ENCODE measurements at places on chromosomes 7 and 10.

DNA sequence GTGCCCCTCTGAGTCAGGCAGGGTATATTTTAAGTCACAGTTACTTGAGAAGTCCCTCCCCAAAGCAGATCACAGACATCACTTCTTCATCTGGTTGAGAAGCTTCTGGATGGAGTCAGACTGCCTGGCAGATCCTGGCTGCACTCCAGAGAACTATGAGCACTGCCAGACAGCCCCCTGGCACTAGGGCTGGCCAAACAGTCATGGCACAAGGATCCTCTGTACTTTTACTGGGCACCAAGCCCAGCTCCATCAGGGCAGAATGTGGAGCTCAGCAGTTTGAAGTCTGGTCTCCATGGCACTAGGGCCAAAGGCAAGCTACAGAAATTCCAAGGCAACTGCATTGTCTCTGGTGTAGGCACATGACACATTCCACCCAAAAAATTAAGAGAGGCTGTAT is 162.1 kb downstream of the NRG3 start:
- no peak for DNase-seq

- no peak for DNase-seq
These were observed 413.7 kb upstream of the GHITM start for GRCh38 chr10:83725567-83725966.

GRCh38 chr10:124565565-124566221 is 104.1 kb downstream of the LHPP start:
- DNase-seq: peak; percentile 6

DNA sequence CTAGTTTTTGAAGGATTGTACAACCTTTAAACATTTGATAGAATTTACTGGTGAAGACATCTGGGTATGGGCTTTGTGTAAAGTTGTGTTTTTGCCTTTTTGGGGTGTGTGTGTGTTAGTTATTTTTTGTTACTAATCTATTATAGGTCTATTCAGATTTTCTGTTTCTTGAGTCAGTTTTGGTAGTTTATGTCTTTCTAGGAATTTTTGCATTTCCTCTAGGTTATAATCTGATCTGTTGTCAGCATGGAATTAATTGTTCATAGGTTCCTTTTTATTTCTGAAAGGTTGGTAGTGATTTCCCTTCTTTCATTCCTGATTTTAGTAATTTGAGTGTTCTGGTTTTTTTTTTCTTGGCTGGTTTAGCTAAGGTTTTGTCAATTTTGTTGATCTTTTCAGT is 17.7 kb downstream of the SEPTIN7 start:
- no peak for DNase-seq

DNA sequence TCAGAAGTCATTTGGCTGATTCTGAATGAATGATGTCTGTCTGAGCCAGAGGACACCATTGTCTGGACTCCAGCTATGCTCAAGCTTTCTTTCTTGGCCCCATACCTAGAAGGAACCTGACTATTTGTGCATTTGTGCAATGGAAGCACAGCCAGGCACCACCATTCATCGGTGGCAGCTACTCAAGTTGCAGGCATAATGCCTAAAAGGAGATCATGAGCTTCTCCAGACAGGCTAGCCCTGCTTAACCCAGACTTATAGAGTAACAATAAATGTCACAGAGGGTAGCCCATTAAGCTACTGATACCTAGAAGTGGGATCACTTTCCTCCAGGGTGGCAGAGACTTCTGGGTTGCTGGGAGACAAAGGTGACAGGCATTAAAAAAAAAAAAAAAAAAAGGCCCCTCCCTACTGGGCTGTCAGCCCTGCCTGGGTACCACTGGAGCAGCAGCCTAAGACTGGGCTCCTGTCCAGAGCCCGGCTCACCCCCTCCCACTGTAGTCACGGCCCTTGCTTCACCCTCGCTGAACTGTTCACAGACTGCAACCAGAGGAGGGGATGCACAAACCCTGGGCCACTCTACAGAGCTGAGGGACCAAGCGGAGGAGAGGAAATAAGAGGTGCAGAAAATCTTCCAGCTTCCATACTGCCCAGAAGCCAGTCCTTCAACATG is 75.4 kb upstream of the ATP6V0A4 start:
- no peak for DNase-seq

- DNase-seq: no peak
These were observed 79.6 kb downstream of the INPP5A start for GRCh38 chr10:132616996-132617736.

GRCh38 chr7:14424675-14425074 is 435.2 kb upstream of the ETV1 start:
- no peak for DNase-seq

- DNase-seq: peak; percentile 34
These were observed 430.9 kb downstream of the ACTR3B start for GRCh38 chr7:153190452-153190851.

GRCh38 chr7:77800158-77800557 is 1.6 kb downstream of the PHTF2 start:
- no peak for DNase-seq

DNA sequence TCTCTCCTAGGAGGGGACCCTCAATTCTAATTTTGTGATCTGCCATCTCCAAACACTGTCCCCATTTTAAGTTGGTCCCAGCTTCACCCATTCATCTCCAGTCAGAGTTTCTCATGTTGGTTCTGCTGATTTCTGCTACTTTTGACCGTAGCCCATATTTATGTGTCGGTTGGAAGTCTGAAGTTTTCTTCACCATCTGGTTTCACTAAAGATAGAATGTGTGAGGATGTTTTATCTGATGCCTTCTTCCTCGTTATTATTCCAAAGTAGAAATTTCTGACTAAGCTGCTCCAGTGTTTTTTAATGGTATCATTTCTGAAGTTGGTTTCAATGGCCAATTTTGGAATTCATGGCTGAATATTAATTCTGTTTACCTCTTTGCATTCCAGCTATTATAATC is 21.3 kb upstream of the IFIT2 start:
- no peak for DNase-seq

- DNase-seq: no peak
These were observed 88.9 kb downstream of the ARMH3 start for GRCh38 chr10:101967119-101967518.

DNA sequence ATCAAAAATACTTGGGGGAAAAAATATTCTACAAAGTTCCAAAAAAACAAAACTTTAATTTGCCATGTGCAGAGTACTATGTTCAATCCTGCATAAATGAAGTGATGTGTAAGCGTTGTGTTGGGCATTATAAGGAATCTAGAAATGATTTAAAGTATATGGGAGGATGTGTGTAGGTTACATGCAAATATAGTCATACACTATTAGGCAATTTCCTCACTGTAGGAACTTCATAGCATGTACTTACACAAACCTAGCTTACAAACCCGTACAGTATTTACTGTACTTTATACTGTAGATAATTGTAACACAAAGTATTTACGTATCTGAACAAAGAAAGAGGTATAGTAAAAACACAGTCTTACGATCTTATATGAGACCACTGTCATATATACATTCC is 72.3 kb downstream of the NRBF2 start:
- DNase-seq: no peak

DNA sequence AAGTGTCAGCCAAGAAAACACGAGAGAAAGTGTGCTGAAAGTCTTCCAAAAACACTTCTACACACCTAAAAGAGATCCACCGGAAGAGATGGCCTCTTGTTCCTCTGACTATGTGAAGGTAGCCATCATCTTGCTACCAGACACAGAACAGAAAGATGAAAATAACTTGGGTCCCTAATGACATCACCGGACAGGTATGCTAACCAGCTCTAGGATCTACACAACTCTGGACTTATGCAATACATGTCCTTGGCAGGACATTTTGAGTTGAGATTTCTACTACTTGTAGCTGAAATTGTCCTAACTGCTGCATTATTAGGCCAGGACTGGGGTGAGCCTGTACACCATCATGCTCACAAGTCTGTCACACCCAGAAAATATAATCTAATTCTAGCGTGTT is 358.7 kb downstream of the ELMO1 start:
- no peak for DNase-seq

DNA sequence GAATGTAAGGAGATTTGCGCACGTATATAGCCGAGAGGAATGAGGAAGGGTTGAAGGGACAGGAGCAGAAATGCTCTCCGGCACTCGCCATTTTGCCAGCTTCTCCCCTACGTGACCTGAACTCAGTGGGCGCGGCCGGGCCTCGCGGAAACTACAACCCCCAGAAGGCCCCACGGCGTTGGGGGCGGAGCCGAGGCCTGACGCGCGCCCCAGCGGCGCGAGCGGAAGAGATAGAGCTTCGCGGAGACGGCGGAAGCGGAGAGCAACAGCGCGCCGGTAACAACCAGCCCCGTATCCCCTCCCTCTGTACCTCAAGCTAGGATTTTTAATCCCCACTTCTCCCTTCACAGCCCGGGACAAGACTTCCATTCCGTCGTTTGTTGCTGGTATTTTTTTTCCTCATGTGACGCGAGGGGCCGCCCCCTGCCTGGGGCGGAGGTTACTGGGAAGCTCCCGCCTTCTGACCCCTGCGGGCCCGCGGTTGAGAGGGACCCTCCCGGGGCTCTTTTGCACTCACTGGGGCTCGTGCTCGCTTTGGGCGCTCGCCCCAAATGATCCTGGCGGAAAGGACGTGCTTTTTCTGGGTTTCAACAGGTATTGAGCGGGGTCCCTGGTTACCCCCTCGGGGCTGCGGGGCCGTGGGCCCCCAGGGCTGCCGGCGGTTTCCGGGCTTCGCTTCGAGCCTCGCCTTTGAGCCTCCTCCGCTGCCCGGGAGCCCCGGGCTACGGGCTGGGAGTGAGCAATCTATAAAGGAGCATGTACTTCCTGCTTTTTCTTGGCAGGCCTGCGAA is at the start of gene R3HCC1L:
Gene R3HCC1L, plus strand, starts transcription at position 227 of the 791 bp plus-strand sequence. CDS start 73,458 bp downstream, outside the sequence.
- DNase-seq: peak; percentile 87

DNA sequence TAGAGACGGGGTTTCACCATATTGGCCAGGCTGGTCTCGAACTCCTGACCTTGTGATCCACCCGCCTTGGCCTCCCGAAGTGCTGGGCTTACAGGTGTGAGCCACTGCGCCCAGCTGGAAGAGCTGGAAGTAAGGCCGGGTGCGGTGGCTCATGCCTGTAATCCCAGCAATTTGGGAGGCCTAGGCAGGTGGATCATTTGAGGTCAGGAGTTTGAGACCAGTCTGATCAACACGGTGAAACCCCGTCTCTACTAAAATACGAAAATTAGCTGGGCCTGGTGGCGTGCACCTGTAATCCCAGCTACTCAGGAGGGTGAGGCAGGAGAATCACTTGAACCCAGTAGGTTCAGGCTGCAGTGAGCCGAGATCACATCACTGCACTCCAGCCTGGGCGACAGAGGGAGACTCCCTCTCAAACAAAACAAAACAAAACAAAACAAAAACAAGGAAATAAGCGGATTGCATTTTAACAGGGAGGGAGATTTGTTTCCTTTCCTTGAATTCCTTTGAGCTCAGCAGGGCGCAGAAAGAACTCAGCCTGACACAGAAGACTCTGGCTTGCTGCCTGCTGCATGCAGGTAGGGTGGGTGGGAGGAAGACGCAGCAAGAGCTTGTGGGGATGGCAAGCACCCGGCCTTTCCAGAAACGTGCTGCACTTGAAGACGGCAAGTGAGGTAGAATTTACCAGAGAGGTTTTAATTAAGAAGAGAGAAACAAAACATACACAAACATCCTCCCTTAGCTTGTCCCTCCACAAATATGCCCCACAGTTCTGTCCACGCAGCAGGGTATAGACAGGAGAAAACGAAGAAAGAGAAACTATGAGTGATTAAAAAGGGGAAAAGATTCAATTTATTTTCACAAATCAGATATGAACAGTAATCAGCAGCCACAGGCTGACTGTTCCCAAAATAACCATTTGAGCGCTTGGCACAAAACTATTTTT is 148.0 kb downstream of the RNF216 start:
- DNase-seq: no peak

- DNase-seq: peak; percentile 60
These were observed 5.9 kb downstream of the EBF3 start for GRCh38 chr10:129958148-129958628.

DNA sequence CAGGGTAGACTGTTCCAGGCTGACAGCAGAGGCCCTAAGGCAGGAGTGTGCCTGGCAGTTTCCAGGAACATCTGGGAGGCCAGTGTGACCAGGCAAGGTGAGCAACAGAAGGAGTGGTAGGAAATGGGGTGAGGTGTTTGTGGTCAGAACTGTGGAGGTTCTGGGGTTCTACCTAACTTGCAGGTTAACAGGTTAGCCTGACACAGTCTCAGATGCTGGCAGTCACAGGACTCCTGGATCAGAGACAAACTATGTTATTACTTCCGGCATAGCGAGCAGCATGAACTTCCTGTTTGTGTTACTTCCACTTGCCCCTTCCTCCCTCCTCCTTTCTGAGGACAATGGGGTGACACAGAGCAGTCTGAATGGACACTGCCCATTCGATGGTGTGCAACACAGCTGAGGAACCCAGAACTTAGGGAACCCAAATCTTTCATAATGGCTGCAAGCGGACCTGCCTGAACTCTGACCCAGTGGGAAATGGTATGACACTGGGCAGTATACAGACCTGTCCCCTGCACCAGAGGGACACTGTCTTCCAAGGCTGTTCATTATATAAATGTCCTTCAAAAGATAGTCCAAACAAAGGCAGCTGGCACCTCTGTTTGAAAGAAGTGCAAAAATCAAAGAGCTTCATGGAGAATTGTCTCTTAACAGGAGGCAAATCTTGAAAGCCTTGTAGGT is 3.9 kb upstream of the SAR1A start:
- DNase-seq: no peak

DNA sequence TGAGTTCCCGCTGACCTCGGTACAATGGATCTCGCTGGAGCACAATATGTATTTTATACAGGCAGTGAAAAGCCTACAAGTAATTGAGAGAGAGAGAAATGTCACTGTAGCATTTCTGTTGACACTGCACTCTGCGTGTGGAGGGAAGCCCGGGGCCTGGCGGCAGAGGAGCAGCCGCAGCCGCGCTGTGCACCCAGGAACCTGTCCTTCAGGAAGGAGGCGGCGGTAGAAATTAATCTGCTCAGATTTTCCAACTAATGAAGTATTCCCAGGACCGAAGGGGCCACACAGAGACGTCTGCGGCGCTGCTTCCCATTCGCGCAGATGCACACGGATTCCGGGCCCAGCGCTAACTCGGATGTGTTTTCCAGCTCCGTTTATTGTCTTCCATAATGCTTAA is 170.1 kb downstream of the EBF3 start:
- DNase-seq: no peak

- DNase-seq: no peak
These were observed 524.6 kb upstream of the KCND2 start for GRCh38 chr7:119748251-119748860.

DNA sequence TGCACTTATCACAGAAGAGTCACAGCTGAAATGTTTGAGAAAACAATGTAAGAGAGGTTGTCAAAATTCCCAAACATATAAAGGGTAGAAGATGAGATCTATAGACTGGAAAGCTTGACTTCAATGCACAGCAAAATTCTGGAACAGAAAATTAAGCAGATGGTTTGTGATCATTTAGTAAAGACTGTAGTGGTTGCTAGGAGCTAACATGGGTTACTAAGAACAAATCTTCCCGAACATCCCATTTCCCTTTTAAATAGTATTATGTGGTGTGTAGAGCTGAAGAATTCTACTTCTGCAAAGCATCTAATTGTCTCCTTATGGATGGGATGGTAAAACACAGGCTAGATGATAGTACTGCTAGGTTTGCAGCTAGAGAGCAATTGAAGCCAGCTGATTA is 312.3 kb downstream of the CAMK1D start:
- DNase-seq: no peak

DNA sequence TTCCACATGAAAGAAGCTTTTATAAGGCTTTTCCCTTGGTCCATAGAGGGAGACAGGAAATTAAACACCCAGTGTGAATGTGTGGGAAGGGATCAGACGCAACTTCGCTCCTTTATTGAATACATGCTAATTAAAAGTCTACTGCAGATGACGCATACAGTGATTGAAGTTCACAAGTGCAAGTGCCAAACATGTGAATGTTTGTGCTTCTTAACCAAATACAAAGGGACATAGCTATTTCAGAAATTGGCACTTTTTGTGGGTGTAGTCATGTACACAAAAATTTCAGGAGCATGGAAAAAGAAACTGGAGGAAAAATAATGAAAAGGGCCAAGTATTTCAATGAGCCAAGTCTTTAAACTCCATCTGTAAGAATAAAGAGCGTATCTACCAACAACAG is 283.7 kb downstream of the SKAP2 start:
- DNase-seq: no peak

All from HAP-1 (cell line).